ENCODE measurements at places on chromosomes 7 and 10.

GRCh38 chr7:1978656-1979590 lies 253.8 kb downstream of the MAD1L1 start:
- DNase-seq: no peak

DNA sequence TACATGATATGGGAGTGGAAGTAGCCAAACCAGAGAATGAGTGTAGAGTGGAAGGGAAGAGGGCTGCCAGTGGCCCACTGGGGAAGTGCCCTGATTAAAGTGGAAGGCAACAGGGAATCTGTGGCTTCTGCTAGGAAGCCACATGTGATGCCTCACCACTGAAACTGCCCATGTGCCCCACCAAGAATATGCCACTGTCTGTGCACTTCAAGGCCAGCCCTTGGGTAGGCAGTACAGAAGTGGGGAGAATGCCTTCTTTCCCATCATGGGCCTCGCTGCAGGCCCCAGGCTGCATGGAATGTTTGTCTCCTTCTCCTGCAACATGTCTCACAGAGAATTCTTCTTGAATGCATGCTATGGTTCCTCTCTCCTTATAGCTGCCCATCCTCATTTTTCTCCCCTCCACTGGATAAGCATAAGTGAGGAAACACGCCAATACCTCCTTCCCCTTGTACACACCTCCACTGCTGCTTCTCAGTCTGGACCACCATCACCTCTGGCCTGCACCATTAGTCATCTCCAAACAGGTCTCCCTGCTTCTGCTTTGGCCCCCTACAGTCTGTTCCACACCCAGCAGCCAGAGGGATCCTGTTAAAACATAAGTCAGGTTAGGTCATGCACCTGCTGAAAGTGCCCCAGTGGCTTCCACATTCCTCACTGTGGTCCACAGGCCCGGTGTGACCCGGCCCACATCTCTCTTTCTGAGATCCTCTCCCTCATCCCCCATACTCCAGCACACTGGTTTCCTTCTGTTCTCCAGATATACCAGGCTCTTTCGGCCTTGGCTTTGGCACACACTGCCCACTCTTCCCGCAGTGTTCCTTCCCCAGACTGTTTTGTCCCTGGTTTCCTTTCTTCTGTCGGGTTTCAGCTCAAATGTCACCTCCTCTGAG lies 37.1 kb downstream of the SNX10 start:
- DNase-seq: no peak

- no peak for DNase-seq
These were observed 87.1 kb downstream of the HIBADH start for GRCh38 chr7:27575613-27576012.

GRCh38 chr10:74150204-74150989 lies at the start of gene AP3M1:
Gene AP3M1 (minus strand): TSS chr10:74150828. CDS start chr10:74138379, 12,449 bp downstream.
- DNase-seq: peak; percentile 70

DNA sequence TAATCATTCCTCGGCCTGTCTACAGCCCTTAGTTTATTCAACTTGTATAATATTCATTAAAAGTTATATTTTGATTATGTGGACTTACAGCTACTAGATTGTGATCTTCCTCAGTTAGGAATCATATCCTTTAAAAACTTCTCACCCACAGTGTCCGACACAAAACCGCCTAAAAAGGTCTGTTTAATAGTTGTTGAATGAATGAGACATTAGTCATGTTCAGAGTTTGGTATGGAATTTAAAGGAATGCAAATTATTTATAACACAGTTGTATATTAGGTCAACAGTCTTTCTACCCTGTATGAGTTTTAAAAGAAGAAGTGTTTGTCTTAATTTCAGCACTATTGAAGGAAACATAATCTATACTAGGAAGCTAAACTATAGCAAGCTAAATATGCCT lies 390.0 kb downstream of the ARL4A start:
- DNase-seq: no peak

GRCh38 chr7:156198277-156198676 lies 386.0 kb upstream of the SHH start:
- DNase-seq: no peak

- DNase-seq: no peak
These were observed 283.0 kb downstream of the ADK start for GRCh38 chr10:74433993-74434392.

- DNase-seq: no peak
These were observed 25.4 kb upstream of the CRHR2 start for GRCh38 chr7:30707391-30708357.

GRCh38 chr7:130887957-130888371 lies 154.0 kb upstream of the KLF14 start:
- DNase-seq: no peak

GRCh38 chr10:98572594-98572993 lies 125.9 kb upstream of the HPS1 start:
- no peak for DNase-seq

GRCh38 chr7:155811895-155812761 lies at the start of gene SHH:
Gene SHH (minus strand): TSS chr7:155812463. CDS start chr7:155812122, 341 bp downstream.
- no peak for DNase-seq

DNA sequence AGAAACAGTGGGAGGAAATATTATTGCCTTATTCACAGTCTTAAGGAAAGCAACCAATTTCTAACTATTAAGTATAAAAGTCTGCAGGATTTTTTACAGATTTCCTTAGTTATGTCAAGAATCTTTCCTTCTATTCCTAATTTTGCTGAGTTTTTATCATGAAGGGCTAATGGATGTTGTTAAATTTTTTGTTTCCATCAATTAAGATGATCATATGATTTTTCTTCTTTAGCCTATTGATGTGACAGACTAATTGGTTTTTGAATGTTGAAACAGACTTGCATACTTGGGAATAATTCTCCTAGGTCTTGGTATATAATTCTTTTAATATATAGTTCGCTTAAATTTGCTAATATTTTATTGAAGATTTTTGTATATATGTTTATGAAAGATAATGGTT lies 569.1 kb upstream of the KCND2 start:
- DNase-seq: no peak

DNA sequence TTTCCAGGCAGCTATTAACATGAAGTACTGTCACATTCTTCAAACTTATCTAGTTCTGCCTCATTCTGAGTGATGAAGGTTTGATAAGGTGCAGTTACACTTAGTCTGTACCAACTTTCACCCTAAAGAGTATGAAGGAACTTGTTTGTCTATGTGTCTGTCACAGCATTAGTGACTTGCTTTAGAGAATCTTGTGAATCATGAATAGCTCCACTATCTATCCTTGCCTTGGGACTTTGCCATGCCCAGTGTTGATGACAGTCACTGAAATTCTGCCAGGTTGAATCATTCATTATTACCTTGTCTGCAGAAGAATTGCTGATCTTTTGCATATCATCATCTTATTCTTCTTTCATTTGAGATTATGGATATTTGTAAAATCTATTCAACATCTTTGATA lies 50.9 kb upstream of the A1CF start:
- no peak for DNase-seq

- DNase-seq: peak; percentile 40
These were observed at the start of gene IKZF1 for GRCh38 chr7:50304129-50304910. Gene IKZF1 (plus strand): TSS chr7:50304716. CDS start chr7:50319062, 14,346 bp downstream.

- no peak for DNase-seq
These were observed 42.6 kb upstream of the MYL10 start for GRCh38 chr7:101671371-101672356.

DNA sequence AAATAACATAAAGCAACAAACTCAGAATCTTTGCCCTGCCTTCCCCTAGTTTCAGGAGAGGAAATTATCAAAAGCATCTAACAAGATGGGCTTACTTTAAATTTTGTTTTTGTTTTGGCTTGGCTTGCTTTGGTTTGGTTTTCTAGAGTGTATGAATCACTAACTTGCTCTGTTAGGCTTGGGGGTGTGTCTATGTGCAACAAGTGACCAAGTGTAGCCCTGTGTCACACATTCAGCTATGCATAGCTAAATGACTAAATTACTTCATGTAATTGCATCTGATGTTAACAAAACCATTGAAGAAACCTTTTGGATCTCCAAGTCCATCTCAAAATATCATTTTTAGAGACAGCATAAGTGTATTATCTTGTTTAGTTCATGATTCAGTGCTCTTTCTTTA lies 251.0 kb downstream of the TFEC start:
- no peak for DNase-seq

- no peak for DNase-seq
These were observed 8.8 kb downstream of the ZNF503 start for GRCh38 chr10:75392744-75393143.

GRCh38 chr10:85492684-85493083 lies 873.9 kb downstream of the GRID1 start:
- no peak for DNase-seq

- DNase-seq: no peak
These were observed 68.0 kb downstream of the ITIH5 start for GRCh38 chr10:7598771-7599170.

DNA sequence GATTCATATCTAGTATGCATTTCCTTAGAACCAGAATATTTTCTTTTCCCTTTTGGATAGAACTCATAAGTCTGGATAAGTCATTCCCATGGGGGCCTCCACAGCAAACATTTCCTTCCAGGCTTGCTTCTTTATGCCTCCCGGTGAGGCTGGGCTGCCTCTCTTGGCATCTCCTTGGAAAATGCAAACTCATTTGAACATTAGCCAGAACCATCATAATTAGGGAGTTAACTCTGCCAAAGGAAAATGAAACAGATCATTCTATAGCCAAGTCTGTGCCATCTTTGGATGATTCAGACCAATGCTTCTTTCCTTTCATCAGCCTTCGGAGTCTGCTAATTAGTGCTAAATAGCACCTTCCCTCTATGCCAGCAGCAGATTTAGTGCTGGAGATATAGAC lies 81.1 kb downstream of the PLPP4 start:
- DNase-seq: no peak

GRCh38 chr7:28069807-28070206 lies 110.8 kb downstream of the JAZF1 start:
- no peak for DNase-seq

DNA sequence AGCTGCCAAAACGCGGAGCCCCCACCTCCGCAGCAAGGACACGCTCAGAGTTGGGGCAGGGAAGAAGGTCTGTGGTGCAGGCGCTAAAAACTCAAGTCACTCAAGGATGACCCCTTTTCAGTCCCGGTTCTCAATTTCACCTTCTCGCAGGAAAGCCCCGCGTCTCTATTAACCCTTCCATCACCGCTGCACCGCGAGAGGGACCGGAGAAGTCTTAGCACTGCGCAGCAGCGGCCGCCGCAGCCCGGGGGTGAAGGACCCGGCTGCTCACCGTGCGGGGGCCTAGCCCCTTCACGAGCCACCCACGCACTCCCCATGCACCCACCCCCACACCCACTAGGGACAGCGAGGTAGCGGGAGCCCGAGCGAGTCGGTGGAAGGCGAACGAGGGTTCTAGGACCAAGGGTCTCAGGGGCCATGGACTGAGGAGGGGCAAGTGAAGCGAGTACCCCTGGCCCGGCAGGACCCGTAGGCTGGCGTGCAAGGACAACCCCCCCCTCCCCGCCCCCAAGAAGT lies 162.9 kb downstream of the SH3PXD2A start:
- DNase-seq: no peak

DNA sequence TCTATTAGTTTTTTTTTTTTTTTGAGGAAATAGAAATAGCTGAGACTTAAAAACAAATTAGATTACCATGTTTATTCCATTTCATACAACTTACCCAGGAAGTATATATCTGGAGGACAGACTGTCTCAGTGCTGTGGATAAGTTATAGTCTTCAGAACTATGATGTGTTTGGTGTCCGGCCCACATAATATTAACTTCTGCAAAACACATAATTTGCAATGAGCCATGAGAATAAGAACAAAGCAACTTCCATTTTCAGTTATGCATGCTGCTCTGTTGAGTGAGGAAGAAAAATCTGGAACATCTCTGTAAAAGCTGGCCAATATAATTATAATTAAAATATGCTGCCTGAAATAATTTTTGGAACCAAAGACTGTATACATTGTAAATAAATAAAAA lies 130.9 kb downstream of the AGMO start:
- no peak for DNase-seq

DNA sequence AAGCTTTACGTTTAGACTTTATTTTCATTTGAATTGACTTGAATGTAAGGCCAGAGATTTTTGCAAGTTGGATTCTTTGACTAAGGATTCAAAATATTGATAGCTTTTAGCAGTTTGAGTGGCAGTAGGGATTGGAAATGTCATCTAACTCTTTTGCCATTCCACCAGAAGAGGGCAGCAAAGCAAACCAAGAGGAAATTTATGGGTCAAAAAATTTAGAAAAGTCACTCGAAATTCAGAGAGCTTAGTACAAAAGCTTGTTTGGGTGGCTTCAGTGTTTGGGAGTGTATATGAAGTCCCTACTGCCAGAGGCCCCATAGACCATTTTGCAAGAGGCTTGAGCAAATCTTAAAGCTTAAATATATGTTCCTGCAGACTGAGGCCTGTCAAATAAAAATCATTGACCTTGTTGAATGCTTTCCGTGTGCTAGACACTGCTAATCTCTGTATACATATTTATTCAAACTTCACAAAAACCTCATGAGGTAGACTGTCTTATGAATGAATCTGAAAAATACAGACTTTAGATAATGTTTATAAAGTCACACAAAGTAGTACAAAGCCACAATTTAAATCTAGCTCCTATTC lies 44.6 kb upstream of the RSBN1L start:
- no peak for DNase-seq

DNA sequence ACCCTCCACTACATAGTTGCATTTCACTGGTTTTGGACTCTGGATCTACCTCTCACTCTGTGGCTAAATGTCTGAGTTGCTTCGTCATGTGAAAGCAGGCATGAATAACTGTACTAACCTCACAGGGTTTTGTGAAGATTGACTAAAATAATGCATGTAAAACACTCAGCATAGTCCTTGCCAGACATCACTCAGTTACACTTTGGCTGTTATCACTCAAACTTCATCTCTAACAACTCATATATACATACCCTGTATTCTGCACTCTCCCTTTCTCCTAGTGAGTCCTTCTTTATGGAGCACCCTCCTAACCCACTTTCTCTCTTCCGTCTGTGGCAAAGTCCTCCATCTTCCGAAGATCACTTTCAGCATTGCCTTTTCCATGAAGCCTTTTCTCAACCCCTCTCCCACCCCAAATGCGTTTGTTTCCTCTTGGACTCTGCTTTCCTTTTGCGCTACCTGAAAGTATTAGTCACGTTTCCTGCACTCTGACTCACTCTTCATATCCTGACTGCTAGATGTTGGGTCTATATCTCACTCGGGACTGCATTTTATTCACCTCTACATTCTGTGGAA lies 72.6 kb downstream of the OSBPL3 start:
- DNase-seq: no peak

DNA sequence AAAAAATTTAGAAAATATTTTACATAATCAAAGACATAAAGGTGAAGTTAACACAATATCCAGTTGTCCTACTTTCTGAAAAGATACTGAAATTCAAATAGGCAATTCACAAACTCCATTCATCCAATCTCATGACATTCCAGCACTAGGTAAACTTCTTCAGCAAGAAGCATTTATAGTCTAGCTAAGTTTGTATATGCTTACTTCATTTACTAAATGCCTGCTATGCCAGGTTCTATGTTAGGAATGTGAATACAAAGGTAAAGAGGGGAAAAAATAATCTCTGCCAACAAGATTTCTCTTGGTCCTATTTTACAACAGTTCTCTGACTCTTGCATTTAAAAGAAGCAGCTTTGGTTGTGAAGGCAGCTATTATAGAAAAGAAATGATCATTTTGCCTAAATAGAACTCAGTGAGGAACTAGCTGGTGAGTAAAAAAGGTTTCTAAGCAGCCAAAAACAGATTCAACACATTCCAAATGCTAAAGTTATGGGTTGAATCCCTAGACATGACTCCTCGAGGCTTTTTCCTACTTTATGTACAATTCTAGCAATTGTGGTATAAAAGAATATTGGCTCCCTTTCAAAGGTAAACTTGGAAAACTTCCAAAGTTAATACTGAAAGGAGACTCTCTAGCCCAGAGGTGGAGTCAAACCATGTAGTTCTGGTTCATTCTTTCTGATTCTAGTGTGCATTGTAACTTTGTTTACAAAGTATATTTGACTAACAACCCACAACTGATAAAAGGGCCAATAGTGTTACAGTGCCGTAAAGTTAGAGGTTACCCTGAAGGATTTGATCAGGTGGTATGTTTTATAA lies 30.9 kb upstream of the KLHL7 start:
- DNase-seq: no peak

Data from activated CD4-positive, alpha-beta T cell treated with anti-CD3 and anti-CD28 coated beads for 1 hour (primary cell).